ENCODE measurements at places on chromosomes 1 and 21.

DNA sequence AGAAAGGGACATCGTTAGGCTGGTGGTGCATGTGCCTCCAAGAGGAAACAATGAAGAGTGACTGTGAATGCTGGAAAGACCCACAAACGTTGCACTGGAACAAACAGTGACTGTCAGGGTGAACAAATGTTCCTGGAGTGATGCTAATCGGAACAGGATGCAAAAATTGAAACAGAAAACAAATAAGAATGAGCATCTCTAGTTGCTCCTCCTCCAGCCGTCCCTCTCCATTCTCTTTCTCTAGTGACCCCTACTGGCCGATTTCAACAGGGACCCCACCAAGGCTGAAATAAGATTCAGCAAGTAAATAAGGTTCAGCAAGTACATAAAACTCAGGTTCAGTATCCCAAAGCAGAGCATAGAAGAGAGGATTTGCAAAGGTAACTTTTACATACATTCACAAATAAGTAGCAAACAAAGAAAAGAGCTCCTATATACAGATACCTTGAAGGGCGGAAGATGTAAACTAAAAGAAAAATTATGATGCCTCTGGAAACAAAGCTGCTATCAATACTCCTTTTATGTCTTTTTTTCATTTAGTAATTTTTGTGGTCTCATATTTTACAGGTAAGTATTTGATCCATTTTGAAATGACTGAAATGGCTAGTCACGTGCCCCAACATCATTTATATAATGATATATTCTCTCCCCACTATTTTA, 836.1 kb upstream of the ADAMTS5 start:
- no peak for DNase-seq

- DNase-seq, result peak; percentile 82
These were observed 18.1 kb upstream of the ETS2 start for GRCh38 chr21:38787461-38788274.

DNA sequence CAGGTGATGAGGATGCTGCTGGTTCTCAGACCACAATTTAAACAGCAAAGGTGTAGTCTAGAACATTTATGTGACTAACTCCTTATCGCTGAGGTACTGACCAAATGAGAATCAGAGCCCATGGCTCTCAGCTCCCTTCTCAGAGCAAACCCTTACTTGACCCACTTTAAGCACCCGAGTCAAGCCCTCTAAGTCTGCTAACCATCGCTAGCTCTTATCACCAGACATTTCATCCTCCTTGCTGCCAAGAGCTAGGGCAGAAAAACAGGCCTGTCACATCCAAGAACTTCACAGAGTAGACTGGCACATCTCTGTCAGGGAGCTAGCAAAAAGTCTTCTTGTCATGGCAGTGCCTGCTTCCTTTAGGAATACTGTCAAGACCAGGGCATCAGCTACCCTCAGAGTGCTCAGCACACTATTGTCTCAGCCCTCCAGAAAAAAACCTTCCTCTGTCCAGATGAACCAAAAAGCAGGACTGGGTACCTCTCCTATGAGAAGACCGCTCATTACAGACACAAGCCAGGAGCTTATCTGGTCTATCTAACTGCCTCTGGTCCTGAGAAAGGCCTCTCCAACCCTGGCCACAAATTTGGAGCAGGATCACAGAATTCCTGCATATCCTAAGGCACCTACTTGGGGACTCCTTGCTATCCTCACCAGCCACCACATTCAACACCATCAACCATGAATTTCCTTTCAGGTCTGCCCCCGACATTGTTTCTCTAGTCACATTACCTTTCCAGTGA, 26.2 kb downstream of the ERI3 start:
- no peak for DNase-seq

- no peak for DNase-seq
These were observed 11.9 kb downstream of the RGS8 start for GRCh38 chr1:182672487-182672836.

- DNase-seq, result no peak
These were observed 182.7 kb downstream of the AJAP1 start for GRCh38 chr1:4837031-4837600.

DNA sequence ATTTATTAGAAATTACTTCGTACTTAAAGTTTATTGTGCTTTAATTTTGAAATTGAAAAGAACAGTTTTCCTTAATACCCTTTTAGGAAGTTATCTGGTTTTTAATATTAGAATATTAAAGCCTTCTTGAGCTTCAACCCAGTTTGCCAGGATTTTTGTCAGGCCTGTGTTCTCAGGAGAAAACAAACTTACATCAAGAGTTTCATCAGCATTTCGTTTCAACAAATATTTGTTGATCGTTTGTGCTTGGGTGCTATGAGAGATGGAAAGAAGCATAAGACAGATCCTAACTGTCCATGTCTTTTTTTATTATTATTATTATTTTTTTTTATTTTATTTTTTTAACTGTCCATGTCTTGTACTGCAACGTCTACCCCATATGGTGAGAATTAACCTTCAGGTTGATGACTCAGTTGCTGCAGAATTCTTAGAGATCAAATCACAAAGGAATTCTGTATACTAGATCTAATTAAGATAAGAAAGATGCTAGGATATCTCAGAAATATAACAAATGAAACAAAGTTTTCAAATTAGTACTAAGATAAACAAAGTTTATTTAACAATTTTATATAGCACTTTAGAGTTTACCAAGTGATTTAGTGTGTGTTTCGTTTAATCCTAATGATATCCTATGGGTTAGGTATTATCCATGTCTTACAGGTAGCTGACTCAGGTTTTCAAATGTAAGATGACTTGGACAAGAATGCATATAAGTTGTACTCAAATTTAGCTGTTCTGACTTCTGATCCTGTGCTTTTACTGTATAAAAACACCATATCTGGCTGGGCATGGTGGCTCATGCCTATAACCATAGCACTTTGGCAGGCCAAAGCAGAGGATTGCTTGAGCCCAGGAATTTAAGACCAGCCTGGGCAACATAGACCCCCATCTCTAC, 14.3 kb downstream of the FBXO28 start:
- peak; percentile 53 for DNase-seq

- DNase-seq, result no peak
These were observed 489 bp downstream of the ACOT11 start for GRCh38 chr1:54548389-54549044.

- no peak for DNase-seq
These were observed 711.2 kb downstream of the KCNT2 start for GRCh38 chr1:195897076-195897475.

- peak; percentile 27 for DNase-seq
These were observed 40.8 kb upstream of the KCTD3 start for GRCh38 chr1:215526147-215526845.

GRCh38 chr1:18240906-18241305, 133.3 kb downstream of the IGSF21 start:
- DNase-seq, result no peak

DNA sequence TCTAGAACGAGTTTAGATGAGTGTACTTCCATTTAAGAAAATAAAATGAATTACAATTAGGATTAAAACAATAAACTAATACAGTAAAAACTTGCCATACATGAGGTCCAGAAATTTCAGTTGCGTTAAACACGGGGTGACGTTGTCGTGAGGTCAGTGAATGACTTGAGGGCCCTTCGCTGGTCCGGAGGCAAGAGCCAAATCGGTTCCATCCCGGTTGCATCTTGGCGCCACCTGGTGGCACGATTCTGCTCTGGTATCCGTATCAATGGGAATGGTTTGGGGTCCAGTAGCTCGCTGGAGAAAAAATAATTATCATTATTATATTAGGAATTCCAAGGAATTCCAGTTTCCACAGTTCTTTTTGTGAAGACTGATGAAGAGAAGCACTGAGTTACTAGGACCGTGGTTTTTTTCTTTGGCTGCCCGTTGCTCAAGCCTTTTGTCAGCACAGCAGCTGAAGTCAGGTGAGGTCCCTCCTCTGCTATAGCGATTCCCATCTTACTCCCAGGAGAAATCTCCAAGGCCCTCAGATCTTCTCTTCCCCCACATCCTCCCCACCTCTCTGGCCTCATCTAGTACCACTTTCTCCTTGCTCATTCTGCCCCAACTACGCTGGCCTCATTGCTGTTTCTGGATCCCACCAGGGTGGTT, 161.4 kb downstream of the SLC35F3 start:
- DNase-seq, result peak; percentile 51

- no peak for DNase-seq
These were observed 272.9 kb downstream of the ADGRL2 start for GRCh38 chr1:82073659-82074058.

DNA sequence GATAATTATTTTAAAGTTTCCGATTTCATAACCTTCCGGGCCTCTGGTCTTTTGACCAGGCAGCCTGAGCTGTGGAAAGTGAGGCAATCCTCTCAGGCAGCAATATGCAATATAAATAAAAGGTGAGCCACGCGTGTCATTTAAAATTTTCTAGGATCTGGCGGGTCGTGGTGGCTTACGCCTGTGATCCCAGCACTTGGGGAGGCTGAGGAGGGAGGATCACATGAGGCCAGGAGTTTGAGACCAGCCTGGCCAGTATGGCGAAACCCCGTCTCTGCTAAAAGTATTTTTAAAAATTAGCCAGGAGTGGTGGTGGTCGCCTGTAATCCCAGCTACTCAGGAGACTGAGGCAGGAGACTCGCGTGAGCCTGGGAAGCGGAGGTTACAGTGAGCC, 546 bp upstream of the ZNF695 start:
- DNase-seq, result no peak

All from astrocyte (in vitro differentiated cells and primary cell).